Bone marrow (tissue), 2 donors: ENCODE measurements at places on chromosomes 12 and 14.

DNA sequence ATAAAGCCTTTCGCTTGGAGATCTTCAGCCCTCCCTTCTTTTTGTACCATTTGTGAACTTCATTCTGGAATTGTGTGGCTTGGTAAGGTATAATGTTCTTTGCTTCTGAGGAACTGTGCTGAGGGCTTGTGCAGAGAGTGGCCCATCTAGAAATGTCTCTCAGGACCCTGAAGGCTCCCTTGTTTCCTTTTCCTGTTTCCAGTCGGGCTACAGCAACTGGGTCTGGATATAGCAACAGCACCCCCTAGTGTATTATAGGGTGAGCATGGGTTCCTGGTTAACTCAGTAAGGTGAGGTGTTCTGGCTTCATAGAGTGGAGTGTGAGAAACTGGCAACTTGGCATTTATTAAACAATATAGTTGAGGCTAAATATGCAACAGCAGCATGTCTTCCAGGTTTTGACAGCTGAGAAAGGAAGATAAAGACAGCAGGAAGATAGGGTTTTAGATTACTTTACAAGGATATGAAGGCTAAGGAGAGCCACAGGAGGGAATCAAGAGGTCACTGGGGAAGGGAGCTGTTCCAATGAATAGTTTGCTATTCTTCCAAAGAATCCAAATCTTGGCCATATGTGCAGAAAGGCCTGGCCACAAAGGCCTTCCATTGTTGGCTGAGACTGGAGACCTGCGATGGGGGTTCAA is 49.1 kb upstream of the RNU6-8 start:
- no peak for DNase-seq

DNA sequence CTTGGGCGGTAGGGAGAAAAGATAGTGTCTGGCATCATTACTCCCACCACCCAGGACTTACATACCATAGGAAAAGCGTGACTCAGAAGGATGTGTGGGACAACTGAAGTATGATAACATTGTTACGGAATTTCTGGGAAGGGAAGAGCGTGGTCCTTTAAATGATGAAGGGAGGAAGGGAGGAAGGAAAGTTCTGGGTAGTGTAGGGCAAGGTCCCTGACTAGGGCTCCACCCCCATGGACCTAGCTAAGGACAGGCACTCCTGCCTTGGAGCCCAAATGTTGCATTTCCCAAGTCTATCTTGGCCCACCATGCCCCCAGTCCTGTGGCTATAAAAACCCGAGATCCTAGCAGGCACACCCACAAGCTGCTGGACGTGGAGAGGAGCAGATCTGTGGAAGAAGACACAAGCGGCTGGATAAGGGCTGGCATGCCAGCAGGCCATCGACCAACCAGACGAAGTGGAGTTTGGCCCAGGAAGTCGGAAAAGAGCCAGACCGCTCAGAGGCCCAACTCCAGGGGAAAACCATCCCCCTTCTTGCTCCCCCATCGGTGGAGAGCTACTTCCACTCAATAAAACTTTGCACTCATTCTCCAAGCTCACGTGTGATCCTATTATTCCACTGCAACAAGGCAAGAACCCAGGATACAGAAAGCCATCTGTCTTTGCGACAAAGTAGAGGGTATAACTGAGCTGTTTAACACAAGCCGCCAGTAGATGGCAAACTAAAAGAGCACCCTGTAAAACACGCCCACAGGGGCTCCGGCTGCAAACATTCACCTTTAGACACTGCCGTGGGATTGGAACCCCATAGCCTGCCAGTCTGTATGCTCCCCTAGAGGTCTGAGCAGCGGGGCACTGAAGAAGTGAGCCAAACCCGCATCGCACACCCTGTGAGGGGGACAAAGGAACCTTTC is 23.0 kb upstream of the RAB21 start:
- no peak for DNase-seq

DNA sequence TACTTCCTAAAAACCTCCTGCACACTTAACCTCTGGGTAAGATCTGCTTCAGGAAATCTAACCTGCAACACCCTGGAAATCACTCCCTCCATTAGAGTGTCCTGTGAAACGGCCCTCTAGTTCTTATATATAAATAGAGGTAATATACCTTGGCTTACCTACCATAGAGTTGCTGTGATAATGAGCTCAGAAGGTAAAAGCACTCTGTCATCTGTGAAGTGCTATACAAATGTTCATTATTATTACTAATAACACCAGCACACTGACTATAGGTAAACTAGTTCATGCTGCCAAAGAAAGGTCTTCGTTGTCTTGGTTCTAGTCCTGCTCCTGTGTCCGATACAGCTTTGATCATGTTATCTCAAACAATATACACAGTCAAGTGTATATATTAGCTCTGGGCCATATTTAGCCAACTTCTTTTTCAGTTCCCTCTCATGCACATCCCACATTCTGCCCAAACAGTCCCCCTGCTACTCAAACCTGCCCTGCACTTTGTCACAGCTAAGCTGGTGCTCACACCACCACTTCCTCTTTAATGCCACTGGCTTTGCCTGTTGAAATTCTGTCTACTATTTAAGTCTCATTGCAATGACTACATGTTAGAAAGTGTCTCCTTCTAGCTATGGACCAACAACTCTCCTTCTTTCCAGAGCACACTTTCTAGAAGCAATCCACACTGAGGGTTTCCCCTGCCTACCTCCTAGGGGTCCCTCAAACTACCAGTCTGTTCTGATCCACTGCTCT is 5.1 kb downstream of the E2F7 start:
- DNase-seq = peak; percentile 9

DNA sequence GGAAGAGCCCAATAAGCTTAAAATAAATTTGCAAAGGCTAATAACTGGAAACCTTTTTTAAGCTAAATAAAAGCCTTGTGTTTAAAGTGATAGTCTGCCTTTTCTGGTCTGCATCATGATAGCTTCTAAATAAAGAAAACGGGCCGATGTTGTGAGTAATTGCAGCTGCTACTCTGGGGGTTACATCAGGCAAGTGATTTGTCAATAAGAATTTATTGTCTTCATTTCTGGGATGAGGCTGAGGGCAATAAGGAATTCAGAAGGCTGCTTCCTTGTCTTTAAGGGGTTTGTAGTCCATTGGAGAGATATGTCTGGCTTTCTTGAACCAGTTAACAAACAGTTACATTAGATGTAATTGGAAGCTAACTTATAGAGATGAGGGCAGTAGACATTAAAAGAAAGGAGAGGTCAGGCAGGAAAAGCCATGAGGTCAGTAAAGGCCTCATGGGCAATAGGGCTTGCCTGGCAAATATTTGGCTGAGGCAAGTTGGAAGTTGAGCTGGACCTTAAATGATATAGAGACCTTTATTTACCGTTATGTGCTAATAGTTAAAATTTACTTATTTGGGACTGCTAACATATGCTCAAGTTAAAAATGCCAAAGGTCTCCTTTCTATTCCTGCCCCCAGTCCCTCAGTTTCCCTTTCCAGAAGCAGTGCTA is 85.0 kb downstream of the CRADD start:
- no peak for DNase-seq

- no peak for DNase-seq
Observed at GRCh38 chr12:89492883-89493282, 31.7 kb downstream of the GALNT4 start.

DNA sequence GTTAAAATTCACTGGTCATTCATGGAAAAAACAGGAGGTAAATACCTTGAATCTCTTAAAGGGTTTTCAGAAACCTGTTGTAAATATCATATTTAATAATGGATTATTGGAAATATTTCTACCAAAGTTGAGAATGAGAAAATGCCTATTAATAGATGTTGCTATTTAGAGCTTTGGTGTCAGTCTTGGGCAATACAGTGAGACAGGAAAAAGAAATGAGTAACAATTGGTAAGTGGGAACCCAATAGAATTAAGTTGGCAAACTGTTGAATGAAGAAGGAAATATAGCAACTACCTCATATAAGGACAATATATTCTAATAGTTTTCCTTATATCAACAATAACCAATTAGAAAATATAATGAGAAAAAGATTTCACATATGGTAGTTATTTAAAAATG is 78.0 kb downstream of the ATF7IP start:
- DNase-seq = peak; percentile 23

DNA sequence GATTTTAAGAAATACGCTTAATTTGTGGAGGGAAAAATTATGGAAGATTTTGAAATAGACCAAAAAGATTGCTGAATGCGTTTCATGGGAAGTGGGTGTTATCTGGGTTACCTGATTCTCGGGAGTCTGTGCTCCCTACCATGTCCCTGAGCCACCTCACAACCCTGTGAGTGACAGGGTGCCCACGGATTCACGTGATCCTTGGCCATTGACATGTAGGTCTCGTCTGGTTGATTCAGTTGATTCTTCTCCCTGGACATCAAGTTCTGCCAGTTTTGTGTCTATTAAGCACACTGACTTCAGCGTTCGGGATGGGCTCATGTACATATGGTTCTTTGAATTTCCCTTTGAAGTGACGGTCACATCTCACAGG is 101.4 kb downstream of the ADGRD1 start:
- no peak for DNase-seq

DNA sequence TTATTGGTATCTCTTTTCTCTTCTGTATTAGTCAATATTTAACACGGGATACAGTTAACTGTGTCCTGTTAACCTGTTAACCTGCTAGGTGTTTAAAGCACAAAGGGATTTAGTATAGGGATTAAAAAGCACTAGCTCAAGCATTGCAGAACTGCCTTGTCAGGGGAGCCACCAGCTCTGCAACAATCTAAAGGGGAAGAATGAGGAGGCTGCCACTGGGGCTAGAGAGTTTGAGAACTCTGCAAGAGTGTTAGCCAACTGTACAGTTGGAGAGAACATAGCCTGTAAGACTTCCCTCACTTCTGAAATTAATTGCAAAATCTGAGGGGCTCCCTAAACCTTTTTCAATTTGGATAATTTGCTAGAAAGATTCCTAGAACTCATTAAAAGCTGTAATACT is 6.5 kb upstream of the VRK1 start:
- DNase-seq = no peak

GRCh38 chr12:51905471-51906429 is 1.6 kb upstream of the ACVRL1 start:
- DNase-seq = no peak

DNA sequence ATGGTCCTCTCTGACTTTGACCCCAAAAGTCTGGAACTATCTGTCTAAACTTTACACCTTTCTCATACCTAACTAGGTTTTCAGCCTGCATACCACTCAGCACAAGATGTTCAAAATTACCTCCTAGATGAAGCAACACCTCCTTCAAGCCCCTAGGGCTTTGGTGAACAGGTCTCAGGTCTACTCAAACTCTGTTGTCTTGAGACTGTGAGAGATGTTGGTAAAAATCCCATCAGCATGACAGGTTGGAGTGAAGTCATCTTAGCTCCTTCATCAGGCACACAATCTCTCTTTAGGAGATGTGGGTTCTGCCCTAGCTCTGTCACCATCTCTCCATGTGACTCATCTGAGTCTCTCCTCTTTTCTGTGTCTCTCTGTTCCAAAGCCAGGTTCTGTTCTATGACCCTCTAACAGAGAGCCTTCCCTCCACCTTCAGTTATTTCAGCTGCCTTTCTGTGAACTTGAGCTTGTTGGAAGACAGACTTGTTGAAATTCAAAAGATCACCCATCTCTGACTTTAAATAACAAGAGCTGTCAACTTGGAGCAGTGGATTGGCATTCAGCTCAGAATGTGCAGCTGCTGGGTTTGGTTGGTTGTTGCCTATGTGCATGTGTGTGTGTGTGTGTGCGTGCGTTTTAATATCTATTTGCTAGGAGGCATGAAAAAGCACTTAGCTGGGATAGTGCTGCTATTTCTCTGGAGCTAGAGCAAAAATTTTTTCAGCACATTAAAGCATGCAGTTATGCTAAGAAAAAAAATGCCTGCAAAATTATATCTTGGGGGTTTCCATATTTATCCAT is 130.7 kb downstream of the CRACR2A start:
- DNase-seq = no peak

- no peak for DNase-seq
Observed at GRCh38 chr12:111260732-111261131, 108.2 kb downstream of the PHETA1 start.

DNA sequence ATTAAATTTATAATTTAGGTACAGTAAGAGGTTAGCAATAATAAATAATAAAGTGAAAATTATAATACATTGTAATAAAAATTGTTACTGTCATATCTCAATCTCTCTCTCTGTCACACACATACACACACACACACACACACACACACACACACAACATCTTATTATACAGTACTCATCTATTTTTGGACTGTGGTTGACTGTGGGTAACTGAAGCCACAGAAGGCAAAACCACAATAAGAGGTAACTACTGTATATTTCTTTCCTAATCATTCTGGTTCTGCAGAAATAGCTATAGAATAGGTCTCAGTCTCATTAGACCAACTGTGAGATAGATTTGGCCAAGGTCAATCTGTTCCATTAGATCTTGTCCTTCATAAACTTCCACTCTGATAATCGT is 33.1 kb upstream of the PTPRO start:
- DNase-seq = peak; percentile 24

GRCh38 chr12:111395336-111396187 is 10.2 kb upstream of the SH2B3 start:
- DNase-seq = no peak

DNA sequence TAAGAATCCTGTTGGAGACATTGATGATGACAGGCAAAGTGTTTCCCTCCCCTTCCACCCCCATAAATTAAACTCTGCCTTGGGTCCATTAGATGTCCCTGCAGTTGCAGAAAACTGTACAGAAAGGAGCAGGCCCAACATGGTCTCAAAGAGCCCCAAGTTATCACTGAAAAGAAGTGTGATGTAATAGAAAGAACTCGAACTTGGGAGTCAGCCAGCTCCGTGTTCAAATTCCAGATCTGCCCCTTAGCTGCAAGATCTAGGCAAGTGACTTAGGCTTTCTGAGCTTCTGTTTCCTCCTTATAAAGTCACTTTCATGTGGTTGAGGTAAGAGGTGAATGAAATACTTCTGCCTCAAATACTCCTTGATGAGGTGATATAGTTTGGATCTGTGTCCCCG is 49.6 kb upstream of the CEP83 start:
- no peak for DNase-seq

DNA sequence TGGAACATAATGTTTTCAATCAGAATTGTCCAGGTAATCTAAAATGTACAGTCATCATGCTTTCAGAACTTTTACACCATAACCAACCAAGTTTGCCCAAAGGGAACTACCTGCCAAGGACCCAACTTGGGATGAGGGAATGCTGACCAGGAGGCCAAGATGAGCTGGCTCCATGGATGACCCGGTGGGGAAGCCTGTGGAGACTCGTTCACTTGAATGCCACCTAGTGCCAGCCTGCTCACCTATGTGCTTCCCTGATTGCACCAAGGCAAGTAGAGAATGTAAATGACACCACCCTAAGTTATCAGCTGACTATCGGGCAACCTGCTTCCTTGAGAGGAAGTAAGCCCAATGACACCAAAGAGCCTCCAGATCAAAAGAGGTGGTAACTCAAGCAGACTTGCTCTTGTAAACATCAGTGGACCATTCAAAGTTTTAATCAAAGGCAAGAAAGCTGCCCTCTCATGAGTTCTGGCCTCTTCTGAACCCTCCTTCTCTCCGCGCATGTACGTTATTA is 137.3 kb downstream of the TTC7B start:
- no peak for DNase-seq

GRCh38 chr14:51512316-51512715 is 139.4 kb upstream of the FRMD6 start:
- DNase-seq = no peak

DNA sequence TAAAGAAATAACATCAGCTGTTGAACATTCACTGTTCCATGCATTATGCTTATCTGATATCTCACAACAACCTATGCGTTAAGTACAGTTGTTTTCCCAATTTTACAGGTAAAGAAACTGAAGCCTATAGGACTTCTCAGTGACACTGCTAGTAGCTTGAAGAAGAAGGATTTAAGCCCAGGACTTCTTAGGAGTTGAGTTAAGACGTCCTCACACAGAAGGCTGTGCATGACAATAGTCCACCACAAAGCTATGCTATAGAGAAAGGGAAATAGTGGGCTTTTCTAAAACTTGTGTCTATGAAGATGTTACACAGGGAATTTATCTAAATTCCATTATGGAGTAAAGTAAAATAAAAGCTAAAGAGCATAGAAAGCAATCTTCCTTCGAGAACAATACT is 120.5 kb upstream of the RASSF8 start:
- no peak for DNase-seq
